GM13976 (cell line): ENCODE measurements at places on chromosomes 5 and 9.

- no peak for DNase-seq
Observed at GRCh38 chr5:66074901-66075300, 69.2 kb upstream of the SREK1 start.

DNA sequence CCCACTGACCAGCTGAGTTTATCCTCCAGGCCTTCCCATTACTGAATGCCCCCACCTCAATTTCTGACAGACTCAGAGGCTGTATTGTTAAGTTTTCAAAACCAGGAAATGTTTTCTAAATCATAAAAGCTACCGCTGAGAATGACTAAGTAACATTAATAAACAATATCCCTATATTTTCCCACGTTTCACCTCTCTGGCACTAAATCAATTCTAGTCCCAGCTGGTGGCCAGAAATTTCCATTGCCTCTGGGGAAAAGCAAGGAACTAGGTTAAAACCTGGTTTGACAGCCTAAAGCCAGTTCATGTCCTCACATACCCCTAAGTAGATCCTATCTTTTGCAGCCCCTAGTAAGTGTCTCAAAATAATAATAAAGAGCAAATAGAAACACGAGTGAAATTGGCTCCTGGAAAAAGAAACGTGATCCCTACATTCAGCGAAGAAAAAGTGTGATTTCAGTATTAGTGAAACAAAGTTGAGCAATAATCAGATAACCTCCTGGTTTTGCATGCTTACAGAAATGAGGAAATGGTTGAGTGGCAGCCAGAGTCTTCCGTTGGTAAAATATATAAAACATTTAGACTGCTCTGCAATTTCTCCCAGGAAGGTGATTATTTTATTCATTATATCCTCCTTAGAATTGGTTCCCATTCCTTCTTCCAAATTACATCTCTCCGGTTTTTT lies 110.9 kb downstream of the ESM1 start:
- DNase-seq, result no peak

GRCh38 chr5:26492906-26493459 lies 545.4 kb downstream of the CDH9 start:
- DNase-seq, result no peak

GRCh38 chr5:112799661-112800060 lies 61.4 kb upstream of the SRP19 start:
- no peak for DNase-seq

DNA sequence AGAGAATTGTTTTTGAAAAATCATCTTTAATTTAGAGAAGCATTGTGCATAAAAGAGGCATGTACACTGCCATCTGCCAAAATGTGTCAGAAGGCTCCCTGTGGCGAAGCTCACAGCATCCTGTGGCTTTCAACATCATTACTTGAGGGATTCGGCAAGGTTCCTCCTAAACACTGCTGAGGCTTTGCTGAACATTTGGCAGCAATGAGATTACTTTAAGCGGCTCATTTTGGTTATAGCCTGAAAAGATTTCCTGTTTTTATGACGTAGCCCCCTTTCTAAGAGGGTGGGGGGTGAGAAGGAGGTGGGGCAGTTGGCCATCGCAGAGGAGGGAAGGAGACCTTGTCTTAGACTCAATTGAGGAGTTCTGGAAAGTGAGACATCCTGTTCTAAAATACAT lies 469.4 kb downstream of the RASEF start:
- no peak for DNase-seq
